ENCODE measurements at places on chromosomes 4 and X.

- DNase-seq = no peak
These were observed 46.2 kb downstream of the SEPTIN11 start for GRCh38 chr4:76995776-76996175.

DNA sequence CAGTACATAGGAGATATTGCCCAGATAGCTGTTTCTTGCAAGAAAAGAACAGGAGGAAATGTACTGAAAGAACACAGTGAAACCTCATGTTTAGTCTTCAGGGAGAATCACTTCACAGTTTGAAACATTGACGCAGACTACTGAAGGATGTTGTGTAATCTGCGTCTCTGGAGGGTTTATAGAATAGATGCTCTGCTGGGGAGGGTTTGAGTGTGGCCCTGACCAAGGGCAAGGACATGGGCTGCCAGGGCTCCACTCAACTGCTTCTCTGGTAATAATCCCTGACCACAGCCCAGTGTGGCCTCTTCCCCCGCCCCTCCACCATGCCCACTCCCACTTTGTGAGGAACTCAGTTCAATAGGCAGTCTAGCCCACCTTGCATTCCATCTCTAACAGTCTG lies 15.8 kb upstream of the ACE2 start:
- no peak for DNase-seq

DNA sequence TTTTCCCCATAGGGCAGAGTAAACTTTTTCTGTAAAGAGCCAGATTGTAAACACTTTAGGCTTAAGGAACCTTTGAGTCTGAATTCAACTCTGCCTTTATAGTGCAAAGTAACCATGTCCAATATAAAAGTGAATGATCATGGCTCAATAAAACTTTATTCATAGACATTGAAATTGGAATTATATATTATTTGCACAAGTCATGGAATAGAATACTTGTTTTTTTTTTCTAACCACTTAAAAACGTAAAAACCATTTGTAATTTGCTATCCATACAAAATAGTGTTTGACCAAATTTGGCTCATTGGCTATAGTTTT lies 54.1 kb upstream of the MYOZ2 start:
- DNase-seq = no peak

DNA sequence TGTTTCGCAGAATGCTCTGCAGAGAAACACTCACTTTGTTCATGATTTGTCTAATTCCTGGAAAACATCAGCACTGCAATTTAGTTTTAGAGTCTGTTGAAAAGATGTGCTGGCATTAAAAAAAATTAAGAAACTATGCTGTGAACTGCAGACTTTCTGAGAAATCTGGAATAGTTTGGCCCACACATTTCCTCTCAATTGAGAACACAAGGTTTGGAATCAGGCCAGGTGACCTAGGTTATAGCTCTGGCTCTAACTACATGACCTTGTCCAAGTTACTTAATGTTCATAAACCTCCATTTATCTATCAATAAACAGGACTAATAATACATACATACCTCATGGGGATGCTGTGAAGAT lies 61.4 kb upstream of the ENPEP start:
- DNase-seq = no peak

GRCh38 chrX:30943984-30944383 lies 54.9 kb upstream of the TAB3 start:
- DNase-seq = no peak

DNA sequence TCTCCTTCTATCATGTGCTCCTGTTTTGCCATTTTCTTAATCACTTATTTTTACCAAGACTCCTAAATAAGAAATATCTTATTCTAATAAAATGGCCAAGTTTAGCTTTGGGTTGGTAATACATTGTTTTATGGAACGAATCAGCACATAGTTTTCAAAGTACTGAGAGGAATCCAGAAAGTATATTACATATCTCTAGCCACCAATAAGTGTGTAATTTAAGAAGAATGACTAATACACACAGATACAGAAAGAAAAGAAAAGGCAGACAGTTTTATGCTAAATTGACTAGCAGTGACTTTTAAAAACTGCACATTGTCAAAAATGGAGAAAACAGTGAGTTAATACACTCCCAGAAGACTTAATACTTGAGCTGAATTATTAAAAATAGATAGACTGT lies 167.0 kb upstream of the IL15 start:
- DNase-seq = no peak

GRCh38 chrX:55312655-55313054 lies 47.9 kb upstream of the PAGE3 start:
- no peak for DNase-seq

GRCh38 chr4:19592391-19592790 lies 659.3 kb upstream of the SLIT2 start:
- no peak for DNase-seq

- no peak for DNase-seq
These were observed 14.9 kb downstream of the TIFA start for GRCh38 chr4:112270640-112271421.

- no peak for DNase-seq
These were observed 88.5 kb downstream of the FAM193A start for GRCh38 chr4:2624782-2625530.
